ENCODE measurements at places on chromosomes 11 and 22.

DNA sequence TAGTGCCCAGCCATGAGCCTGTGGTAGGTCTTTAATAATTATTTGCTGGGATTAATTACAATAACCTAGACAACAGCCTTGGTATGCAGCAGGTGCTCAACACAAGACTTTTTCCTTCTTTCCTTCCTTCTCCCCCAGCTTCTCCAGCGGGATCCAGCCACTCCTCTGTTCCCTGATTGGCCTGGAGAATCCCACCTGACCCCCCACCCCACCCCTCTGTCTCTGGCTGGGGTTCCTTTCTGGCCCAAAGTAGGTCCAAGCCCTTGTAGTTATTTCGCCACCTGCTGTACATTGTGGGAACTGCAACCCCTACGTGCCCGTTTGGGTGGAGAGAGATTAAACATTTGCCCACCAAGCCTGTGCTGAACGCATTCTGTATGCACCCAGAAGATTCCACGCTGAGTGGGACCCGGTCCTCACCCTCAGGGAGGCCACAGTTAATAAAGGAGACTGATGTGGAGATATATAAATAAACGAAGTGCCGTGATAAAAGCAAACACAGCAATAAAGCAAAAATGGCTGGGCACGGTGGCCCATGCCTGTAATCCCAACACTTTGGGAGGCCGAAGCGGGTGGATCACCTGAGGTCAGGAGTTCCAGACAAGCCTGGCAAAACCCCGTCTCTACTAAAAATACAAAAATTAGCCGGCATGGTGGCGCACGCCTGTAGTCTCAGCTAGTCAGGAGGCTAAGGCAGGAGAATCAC, 32.1 kb upstream of the DGKZ start:
- no peak for DNase-seq

GRCh38 chr22:19962246-19962908, 20.8 kb upstream of the TXNRD2 start:
- no peak for DNase-seq

- no peak for DNase-seq
These were observed 1.9 kb upstream of the GRAP2 start for GRCh38 chr22:39898997-39899396.

- no peak for DNase-seq
These were observed 99.5 kb upstream of the BID start for GRCh38 chr22:17873804-17874203.

DNA sequence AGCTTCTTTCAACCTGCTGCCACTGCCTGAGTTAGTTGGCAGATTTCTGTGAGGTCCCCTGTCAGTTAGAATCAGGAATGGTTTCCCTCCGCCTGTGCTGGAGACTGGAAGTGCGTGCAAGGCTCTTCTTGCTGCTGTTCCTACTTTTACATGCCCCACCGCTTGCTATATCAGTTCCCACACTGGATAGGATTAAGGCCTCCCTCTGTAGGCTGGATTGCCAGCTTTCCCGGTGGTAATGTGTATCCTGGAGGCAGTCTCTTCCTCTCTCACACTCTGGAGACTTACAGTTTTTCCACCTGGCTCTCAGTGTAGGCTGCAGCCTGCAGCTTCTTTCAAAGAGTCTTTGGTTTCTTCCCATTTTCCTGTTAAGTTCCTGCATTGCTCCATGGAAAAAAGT, 66.5 kb downstream of the ARHGAP42 start:
- DNase-seq, result no peak

DNA sequence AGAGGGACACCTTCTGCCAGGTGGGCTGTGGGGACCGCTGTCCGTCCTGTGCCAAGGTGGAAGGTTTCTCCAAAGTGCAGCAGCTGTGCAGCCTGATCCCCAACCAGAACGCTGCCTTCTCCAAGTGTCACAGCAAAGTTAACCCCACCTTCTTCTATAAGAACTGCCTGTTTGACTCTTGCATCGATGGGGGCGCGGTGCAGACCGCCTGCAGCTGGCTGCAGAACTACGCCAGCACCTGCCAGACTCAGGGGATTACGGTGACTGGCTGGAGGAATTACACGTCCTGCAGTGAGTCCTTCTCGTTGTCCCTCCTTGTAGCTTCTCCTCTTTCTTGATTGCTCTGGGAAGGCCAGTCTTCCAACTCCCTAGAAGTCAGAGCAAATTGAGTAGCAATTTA, 44.8 kb downstream of the TECTA start:
- no peak for DNase-seq

DNA sequence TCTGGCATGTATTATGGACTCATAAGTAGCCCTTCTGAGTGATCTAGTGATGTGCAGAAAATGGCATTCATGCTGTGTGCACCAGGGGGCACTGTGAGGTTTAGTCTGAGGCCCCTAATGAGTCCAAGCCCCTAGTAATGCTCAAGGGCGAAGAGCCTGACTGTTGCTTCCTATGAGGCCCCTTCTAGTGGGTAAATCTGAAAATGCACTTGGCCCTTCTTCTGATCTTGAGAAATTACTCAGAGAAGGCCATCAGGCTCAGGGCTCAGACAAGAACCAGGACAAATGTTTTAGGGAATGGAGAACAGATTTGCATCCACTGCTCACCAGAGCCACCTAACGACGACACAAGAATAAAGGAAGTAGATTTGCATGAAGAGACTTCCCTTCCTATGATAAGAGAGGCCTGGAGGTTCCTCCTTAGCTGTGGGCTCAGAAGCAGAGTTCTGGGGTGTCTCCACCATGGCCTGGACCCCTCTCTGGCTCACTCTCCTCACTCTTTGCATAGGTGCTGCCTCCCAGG, 75.8 kb downstream of the GGTLC2 start:
- no peak for DNase-seq

DNA sequence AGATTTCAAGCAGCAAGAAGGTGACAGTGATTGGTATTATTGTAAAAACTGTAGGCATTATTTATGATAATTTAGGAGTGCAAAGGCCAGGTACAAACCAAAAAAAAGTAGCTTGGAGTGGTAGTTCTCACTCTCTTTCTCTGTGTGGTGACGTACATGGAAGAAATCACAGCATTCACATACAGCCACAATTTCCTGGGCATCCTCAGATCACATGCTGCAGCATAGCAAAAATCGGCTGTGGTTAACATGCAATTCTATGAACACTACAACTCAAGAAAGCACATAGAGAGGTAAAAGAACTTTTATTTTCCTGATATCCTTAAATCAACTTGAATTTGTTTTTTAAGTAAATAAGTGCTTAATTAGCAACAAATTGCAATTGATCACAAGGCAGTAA, 875.8 kb downstream of the DLG2 start:
- no peak for DNase-seq

DNA sequence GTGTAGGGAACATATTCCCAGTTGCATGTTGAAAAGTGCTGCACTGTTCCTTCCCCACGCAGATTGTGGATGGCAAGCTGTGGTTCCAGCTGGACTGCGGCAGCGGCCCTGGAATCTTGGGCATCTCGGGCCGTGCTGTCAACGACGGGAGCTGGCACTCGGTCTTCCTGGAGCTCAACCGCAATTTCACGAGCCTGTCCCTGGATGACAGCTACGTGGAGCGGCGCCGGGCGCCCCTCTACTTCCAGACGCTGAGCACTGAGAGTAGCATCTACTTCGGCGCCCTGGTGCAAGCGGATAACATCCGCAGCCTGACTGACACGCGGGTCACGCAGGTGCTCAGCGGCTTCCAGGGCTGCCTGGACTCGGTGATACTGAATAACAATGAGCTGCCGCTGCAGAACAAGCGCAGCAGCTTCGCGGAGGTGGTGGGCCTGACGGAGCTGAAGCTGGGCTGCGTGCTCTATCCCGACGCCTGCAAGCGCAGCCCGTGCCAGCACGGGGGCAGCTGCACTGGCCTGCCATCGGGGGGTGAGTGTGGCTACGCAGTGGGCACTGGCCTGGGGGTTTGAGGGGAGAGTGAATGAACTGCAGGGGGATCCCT, 102.7 kb upstream of the MTNR1B start:
- DNase-seq, result no peak

GRCh38 chr11:35402751-35403660, 16.4 kb downstream of the SLC1A2 start:
- DNase-seq, result no peak

GRCh38 chr11:61531044-61531443, 22.5 kb downstream of the LRRC10B start:
- DNase-seq, result no peak

DNA sequence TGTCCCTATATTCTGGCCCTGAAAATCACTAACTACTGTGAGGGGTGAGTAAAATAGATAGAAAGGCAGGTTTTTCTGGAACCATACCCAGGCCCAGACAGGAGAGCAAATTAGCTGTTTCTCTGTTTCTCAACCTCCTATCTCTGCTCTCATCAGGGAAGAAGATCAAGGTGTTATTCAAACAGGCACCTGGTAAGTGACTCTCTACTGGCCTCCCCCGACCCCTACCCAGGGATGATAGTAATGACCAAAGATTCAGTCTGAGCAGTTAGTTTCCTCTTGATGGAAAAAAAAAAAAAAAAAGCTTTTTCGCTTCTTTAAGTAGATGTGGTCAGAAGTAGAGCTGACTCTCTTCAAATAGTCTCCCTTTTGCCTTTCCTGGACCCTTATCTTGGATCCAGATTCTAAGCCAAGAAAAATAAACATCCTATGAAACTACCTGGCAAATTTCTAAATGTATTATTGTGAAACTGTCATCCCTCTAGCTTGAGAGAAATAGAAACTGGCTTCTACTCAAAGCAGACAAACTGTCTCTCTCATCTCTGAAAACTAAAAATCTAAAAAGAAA, 9.9 kb downstream of the LRRC4C start:
- no peak for DNase-seq

DNA sequence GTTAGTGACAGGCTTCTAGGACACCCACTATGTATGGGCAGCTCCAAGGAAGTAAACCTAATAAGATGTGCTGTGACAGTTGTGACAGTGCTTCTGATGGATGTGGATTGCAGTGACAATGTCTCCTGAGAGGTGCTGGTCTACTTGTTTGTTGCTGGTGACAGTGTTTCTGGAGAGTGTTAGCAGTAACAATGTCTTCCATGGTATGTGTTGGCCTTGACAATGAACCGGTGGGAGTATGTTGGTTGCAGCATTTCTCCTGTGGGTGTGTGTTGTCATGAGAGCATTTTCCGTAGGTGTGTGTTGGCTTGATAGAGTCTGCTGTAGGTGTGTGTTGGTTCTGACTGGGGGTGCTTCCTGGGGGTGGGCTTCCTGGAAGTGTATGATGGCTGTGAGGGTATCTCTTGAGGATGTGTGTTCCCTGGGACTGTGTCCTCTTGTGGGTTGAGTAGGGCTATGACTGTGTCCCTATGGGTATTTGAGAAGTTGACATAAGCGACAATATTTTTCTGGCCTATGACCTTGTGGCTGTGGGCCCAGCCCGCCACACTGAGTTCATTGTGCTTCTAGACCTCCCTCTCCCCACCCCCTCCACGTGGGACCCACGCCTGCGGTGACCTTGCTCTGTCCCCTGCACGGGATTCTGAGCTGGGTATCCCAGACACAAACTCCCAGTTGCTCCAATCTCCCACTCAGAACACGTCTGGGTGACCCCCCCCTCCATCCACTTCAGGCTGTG, 1.2 kb downstream of the DCHS1 start:
- no peak for DNase-seq

DNA sequence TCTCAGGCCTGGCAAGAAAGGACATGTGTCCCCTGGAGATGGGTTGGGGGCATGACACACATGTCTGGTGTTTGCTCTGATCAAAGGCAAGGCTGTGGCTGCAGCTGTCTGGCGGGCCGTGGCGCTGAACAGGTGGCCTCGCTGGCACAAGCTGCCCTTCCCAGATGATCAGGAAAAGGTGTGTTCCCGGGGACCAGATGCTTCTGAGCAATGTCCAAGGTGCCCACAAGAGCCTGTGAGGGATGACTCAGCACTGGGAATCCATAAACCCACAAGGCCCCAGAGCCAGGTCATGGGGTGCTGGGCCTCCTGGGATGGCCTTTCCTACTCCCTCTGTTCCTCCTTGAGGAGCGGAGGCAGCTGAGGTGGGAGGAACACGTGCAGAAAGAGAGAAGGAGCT, 9.7 kb upstream of the LRP5 start:
- no peak for DNase-seq

GRCh38 chr22:39558950-39559349, 11.6 kb upstream of the CACNA1I start:
- DNase-seq, result no peak

GRCh38 chr11:26424255-26424654, 92.3 kb downstream of the ANO3 start:
- DNase-seq, result no peak

DNA sequence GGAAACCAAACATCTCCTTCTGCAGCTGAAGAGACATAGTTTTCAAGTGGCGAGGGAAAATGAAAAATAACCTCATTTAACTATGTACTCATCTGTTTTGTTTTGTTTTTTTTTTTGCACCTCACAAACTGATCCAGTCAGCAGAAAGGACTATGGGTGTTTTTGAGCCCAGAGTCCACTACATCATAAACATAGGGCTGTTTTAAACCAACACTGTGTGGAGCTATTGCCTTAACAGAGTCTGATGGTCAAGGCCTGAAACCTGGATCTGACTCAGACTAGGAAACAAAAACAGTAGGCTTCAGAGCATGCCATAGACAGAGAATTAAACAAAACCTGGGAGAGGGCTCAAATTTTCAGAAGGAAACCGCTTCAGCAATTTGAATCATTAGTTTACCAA, 99.3 kb upstream of the FSHB start:
- DNase-seq, result no peak

GRCh38 chr11:110525883-110526282, 96.1 kb downstream of the FDX1 start:
- DNase-seq, result peak; percentile 51

- no peak for DNase-seq
These were observed 41.6 kb downstream of the PRCP start for GRCh38 chr11:82858556-82859091.

- no peak for DNase-seq
These were observed 86.5 kb downstream of the TRPC6 start for GRCh38 chr11:101497291-101497690.

DNA sequence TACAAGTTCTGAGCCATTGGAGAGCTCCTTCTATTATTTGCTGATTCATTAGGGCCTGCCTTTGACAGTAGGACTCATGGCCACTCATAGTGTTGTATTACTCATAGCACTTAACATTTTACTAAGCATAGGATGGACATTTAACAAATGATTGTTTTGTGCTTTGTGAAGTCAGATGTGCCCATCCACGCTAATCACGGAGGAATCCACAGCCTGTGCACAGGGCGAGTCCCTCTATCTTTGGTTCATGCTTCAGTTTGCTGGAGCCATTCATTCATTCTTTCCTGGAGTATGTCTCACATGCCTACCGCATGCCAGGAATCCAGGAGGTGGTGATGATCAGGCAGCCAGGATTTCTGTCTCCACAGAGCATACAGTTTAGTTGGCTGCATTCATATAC, 254.1 kb downstream of the NTM start:
- DNase-seq, result no peak

DNA sequence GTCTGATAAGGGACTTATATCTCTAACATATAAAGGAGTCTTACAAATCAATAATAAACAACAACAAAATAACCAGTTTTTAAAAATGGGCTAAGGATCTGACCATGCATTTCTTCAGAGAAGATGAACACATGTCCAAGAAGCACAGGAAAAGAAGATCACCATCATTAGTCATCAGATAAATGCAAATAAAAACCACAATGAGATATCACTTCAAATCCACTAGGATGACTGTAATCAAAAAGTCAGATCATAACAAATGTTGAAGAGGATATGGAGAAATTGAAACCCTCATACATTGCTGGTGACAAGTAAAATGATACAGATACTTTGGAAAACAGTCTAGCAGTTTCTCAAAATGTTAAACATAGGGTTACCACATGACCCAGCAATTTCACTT, 61.2 kb upstream of the MYOD1 start:
- no peak for DNase-seq

- no peak for DNase-seq
These were observed 893.3 kb downstream of the FAM181B start for GRCh38 chr11:81840380-81840779.

GRCh38 chr22:47036352-47036751, 273.9 kb downstream of the TBC1D22A start:
- no peak for DNase-seq

GRCh38 chr22:47130883-47131631, 368.6 kb downstream of the TBC1D22A start:
- DNase-seq, result no peak

All from NCI-H1436 treated with DMSO at 0.1 percent for 48 hours (cell line).